DMS79 treated with DMSO at 0.1 percent for 48 hours (cell line): ENCODE measurements at places on chromosomes 11 and 22.

- DNase-seq = no peak
Measured at GRCh38 chr11:93604008-93604660, 57.3 kb upstream of the CEP295 start.

DNA sequence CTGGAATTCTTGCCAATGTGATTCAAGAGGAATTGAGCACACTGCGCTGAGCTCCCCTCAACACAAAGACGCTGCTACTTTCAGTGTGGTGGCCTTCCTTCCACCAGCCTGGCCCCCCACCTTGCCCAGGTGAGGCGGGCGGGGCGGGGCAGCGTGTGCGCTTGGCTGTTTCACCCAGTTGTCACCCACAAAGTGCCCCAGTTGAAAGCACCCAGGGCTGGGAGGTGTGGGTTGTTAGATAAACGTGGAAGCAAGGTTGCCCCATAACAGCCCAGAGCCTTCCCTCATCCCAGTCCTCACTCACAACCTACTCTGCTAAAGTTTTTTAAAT lies 43.1 kb downstream of the CACNG2 start:
- no peak for DNase-seq

DNA sequence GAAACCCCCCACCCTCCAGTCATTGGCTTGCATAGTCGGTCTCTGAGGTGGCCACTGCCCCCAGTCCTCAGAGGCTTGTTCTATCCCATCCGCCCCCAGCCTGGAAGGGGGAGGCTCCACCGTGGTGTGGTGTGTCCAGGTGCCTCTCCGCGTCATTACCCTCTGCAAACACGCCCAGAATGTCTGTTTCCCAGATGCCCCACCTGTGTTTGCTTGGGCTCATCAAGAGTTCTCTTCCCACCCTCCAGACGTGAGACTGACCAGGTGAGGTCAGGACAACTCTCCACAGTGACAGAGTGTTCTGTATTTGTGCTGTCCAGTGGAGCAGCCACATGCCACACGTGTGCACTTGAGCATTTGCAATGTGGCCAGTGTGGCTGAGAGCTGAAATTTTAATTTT lies 24.9 kb downstream of the LRRC10B start:
- DNase-seq = peak; percentile 66

- DNase-seq = no peak
Measured at GRCh38 chr11:114058871-114059277, 637 bp upstream of the ZBTB16 start.

- no peak for DNase-seq
Measured at GRCh38 chr11:118304227-118304567, 333 bp upstream of the CD3E start.

- DNase-seq = no peak
Measured at GRCh38 chr11:85406841-85407240, 220.3 kb downstream of the DLG2 start.

- DNase-seq = no peak
Measured at GRCh38 chr11:119741369-119742262, 12.6 kb upstream of the NECTIN1 start.

- peak; percentile 36 for DNase-seq
Measured at GRCh38 chr11:73140213-73141030, 1.7 kb downstream of the FCHSD2 start.

DNA sequence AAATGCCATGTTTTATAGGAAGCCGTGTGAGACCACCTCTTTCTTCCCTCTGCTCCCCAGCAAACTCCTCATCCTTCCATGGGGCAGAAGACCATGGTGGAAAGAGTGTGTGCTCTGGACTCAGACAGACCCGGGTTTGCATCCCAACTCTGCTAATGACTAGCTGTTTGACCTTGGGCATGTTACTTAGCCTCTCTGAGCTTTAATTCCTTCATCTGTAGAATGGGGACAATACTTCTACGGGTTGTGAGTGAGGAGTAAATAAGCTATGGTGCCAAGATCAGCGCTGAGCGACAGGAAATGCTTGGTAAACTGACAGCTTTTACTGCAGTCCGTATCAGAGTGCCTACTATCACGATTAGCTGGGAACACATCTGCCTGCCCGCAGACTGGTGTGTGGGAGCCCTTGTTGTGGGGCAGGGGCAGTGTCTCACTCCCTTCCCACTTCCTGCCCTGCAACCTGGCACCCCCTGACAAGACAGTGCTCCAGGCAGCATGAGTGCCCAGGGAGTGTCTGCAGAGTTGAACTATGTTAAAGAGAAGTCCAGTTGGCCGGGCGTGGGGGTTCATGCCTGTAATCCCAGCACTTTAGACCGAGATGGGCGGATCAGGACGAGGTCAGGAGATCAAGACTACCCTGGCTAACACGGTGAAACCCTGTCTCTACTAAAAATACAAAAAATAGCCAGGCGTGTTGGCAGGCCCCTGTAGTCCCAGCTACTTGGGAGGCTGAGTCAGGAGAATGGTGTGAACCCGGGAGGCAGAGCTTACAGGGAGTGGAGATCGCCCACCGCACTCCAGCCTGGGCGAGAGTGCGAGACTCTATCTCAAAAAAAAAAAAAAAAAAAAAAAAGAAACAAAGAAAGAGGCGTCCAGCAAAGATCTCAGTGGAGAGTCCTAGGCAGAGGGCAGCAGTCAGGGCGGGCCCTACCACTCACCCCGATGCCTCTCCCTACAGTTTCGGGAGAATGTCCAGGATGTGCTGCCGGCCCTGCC lies 2.2 kb downstream of the SEC14L2 start:
- DNase-seq = no peak

GRCh38 chr11:124193221-124194010 lies 10.3 kb downstream of the OR10D3 start:
- DNase-seq = no peak

GRCh38 chr11:8219257-8220021 lies 44.2 kb downstream of the LMO1 start:
- no peak for DNase-seq

- DNase-seq = no peak
Measured at GRCh38 chr11:83956119-83956697, 670.0 kb upstream of the CCDC90B start.

DNA sequence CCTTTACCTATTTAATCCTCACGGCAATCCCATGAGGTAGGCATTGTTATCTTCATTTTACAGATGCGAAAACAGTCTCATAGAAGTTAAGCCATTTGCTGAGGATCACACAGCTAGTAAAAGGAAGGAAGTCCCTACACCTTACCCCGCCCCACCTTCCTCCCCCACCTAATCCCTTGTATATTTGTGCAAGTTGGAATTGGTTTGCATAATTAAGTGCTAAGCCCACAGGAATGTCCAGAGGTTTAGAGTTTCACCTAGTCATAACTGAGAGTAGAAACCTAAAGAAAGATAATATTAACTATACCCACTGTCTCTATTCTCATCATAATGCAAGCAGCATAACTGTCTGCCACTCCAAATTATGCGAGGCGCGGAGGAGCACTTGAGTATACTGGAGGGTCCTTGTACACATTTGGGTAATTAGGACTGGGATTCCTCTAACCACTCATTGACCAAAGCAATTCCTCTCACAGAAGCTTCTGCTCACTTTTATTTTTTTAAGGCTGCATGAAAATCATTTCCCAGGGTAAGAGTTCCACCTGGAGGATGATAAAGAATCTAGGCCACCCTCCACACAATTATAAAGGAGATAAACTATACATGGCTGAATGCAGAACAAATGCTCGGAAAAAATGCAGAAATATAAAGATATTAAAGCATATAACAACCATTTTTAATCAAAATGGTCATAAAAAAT lies 199.9 kb downstream of the FAM181B start:
- DNase-seq = peak; percentile 68

- peak; percentile 81 for DNase-seq
Measured at GRCh38 chr11:95296621-95297025, 65.6 kb upstream of the SESN3 start.

DNA sequence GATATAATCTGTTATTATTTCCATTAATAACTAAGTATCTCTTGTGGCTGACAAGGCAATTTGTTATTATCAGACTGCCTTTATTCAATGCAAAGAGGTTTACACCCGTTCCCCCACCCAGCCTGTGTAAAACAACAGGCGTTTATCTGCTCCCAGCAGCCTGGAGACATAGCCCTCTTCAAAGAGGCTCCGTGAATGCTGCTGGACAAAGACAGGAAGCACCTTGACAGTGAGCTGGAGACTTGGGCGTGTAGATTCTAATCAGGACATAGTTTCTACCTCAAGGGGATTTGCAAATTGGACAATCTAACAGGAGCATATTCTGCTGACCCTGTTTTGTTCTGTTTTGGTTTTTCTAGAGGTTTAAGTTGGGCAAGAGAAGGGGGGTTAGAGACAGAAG lies 733.0 kb upstream of the KIRREL3 start:
- DNase-seq = no peak

- peak; percentile 43 for DNase-seq
Measured at GRCh38 chr11:20511982-20512381, 87.4 kb upstream of the SLC6A5 start.

DNA sequence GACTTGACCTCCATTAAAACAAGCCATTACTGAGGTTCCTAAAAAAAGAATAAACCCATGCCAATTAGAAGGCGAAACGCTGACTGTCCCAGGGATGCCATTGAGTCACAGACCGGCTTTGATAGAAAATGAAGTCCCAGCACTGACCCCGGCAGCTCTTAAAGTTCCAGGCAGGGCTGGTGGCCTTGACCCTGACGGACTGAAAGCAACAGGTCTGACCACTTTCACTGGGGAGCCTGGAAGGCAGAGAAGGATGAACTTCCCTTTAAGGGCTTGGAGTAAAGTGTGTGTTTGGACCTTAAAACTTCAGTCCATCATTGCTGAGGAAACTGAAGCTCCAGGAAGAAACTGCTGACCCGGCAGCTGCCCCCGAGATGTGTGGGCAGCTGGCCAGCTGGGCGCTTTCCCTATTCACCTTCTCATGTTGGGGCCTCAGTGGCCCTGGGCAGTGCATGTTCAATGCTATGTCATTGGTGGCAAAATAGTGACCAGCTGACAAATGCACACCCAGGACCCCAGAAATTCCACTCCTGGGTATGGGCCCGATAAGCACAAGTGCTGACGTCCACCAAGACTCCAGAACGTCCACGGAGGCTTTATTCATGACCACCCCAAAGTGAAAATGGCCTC lies 18.9 kb upstream of the EFCAB6 start:
- no peak for DNase-seq
